ENCODE measurements at places on chromosomes 13 and 19. TPM values are rescaled to one million over a fixed set of nuclear protein-coding genes. Genes with fewer than 3 reads are reported as not detected.

DNA sequence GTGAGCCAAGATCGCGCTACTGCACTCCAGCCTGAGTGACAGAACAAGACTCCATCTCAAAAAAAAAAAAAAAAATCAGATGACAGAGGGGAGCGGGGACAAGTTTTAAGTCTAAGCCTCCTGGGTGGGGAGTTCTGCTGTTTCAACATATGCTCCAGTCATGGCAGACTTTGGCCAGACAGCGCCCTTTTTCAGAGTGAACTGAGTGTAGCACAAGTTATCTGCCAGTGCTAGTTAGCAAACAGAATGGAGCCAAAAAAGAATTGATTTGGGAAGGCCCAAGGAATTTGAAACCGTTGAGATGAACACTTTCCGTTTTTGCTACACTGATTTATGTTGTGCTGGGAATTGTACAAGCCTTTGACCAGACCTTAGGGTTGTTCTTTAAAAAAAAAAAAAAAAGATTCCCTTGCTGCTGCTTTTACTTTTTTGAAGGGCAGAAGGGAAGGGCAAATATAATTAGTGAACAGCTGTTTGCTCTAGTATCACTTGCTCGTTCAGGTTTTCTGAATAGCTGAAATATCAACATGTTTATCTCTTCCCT lies 5.7 kb downstream of the ACTN4 start:
- DNase-seq: no peak

- DNase-seq: no peak
Observed at GRCh38 chr13:114119196-114119595, 13.2 kb downstream of the RASA3 start.

The SIAH3 gene
- not detected for total RNA-seq

DNA sequence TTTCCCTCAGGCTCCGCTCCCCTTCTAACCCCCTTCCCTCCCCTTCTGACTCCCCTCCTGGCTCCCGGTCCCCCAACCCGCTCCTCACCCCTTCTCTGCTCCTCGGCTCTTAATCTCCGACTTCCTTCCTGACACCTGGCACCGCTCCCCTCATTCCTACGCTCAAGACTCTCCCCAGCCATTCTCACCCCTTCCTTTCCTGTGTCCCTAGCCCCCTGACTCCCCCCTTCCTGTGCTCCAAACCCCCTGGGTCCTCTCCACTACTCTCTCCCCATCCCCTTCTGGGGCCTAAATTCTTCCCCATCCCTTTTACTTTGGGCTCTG lies 658 bp downstream of the CLPP start:
- no peak for DNase-seq

- DNase-seq: no peak
Observed at GRCh38 chr13:30049692-30050091, 199.3 kb upstream of the UBL3 start.

DNA sequence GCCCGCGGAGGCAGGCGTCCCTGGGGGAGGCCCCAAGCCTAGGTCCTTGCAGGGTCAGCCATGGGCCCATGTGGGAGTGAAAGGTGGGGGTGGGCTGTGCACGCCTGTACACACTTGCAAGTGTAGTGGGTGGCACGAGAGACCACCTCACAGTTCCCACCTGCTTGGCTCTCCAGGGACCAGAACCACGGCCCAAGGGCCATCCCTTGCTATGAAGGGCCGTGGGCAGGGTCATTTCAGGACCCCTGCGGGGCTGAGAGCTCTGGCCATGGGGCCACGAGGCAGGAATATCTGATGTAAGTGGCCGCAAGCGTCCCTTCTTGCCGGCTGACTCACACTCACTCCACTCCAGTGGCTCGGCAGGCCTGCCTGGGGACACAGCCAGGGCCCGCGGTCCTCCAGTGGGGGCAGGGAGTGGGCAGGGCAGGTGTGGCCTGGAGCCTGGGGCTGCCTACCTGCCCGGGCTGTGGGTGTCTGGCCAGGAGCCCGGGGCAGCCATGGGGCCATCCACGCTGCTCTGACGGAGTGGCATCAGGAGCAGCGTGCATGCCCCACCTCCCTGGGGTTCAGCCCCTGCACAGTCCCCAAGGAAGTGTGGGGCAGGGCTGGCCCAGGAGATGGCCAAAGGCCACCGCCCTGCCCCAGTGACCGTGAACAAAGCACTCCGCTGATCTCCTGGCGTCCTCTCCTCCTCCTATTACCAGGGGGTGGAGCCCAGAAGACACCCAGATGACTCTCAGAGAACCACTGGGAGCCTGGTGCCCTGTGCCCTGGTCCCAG lies 8.6 kb upstream of the MKNK2 start:
- no peak for DNase-seq

- no peak for DNase-seq
Observed at GRCh38 chr19:18764591-18765051, 26.5 kb downstream of the COMP start.

DNA sequence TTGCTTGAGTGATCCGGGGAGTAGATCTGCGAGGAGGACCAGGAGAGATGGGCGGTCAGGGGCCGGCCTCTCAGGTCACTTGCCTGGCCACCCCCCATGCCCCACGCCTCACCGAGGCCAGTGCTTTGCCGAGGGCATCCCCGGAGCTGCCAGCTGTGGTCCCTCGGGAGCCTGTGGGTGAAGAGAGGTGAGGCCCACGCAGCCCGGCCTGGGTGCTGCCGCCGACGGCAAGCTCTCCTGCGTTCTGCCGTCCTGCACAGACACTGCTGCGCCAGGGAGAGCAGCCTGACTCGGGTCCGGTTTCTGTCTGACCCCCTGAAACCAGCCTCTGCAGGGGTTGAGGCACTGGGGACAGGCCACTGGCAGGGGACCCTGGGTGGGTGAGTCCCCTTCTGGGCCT lies 15.8 kb upstream of the UQCR11 start:
- no peak for DNase-seq

GRCh38 chr19:29793116-29793727 lies 18.6 kb upstream of the CCNE1 start:
- DNase-seq: no peak

- no peak for DNase-seq
Observed at GRCh38 chr13:51637852-51638215, 53.6 kb downstream of the WDFY2 start.

The DAND5 gene
- total RNA-seq: not detected

DNA sequence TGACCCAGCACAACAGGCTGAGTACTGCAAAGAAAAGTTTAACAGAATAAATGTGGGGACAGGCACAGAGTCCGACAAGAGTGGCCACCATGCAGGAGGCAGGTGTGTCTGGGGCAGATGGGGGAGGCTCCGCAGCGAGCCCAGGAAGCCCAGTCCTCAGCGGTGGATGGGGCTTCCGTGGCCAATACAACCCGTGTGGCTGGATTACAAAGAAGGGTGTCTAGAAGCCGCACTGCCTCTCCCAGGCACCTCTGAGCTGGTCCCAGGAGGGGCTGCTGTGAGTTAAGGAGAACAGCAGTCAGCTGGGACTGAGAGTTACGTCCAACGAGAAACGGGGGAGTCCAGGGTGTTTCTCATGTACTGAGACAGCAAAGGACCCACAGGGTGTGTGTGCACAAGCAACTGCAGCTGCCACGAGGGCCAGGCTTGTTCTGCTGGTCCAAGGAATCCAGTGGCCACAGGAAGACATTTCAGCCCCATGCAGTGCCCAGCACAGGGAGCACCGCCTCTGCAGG lies 70.2 kb downstream of the SPACA7 start:
- DNase-seq: no peak

DNA sequence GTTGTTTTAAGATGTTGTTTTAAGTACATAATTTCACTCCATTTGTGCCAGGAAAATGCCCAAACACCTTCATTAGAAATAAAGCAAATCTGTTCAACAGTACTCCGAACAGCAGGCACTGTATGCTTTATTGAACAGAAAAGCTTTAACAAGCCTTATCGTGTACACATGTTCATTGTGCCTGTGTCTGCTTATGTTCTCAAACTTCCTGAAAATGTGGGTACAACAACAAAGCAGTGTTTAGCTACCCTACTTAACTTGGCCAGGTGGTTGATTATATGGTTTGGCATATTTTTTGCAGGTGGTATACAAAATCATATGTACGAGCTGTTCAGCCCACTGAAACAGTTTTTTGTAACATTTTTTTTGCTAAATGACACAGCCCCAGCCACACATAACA lies 718.0 kb downstream of the DACH1 start:
- no peak for DNase-seq

The C19orf73 gene
- total RNA-seq: not detected

DNA sequence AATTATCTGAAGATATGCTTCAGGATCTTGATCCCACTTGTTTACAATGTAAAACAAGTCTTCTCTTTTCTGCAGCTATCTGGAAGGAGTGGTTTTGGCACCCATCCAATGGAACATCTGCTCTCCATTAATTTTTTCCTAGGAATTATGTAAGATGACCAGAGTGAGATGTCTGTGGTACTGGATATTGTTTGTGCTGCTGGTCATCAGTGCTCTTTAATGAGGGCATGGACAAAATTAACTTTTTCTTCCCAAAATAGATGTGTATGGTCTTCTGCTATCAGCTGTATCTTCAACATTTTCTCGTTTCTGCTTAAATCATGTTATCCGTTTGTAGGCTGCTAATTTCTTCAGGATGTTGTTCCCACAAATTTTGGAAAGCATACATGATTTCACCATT lies 415.4 kb upstream of the KLHL1 start:
- no peak for DNase-seq

The ARRDC5 gene
- 0.49 TPM for total RNA-seq

- no peak for DNase-seq
Observed at GRCh38 chr13:37960427-37960826, 90.9 kb upstream of the TRPC4 start.

GRCh38 chr13:41995336-41995735 lies 34.4 kb upstream of the VWA8 start:
- no peak for DNase-seq

DNA sequence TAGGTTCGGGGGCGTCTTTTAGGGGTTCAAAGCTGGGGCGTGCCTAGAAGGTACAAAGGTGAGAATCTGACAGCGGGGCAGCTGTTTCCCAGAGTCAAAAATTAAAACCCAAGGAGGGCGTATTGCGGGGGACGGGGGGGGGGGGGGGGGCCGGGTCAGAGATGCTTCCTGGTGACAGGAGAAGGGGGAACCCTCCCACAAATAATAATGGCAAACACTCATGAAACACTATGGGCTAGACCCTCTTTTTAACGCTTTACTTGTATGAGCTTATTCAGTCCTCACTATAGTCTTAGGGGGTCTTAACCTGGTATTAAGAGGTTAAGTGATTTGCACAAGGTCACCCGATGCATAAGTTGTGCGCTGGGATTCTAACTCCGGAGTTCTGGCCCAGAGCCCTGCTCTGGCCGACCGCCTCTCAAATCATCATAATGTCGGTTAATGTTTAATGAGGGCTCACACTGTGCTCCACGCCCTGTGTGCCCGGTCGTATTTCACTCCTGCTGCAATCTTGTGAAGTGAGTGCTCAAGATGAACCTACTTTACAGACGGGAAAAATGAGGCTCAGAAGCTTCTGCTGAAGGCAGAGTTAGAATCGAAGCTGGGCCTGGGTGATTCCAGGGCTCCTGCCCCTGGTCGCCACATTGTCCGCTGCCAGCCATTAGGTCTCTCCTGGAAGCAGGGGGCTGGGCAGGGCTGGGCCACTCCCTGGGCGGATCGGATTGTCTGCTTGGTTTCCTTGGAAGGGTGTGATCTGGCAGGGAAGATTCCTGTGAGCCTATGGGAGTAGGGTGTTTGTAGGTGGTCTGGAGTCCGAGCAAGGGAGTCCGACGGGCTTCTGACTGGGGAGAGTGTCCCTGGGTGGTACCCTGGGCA lies 964 bp downstream of the PAK4 start:
- no peak for DNase-seq

DNA sequence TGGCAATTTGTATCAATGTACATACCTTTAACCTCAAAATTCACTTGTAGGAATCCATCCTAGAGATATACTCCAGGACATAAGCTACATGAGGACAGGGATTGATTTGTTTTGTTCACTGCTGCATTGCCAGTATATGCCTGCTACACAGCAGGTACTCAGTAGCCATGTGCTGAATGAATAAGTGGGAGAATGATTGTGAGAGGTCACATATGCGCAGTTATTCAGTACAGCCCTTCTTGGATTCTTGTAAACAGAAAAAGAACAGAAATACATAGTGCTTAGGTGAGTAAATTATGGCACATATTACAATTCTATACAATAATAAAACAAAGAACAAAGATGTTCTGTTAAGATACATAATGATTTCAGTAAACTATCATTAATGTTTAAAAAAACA lies 133.3 kb downstream of the RNF17 start:
- no peak for DNase-seq

DNA sequence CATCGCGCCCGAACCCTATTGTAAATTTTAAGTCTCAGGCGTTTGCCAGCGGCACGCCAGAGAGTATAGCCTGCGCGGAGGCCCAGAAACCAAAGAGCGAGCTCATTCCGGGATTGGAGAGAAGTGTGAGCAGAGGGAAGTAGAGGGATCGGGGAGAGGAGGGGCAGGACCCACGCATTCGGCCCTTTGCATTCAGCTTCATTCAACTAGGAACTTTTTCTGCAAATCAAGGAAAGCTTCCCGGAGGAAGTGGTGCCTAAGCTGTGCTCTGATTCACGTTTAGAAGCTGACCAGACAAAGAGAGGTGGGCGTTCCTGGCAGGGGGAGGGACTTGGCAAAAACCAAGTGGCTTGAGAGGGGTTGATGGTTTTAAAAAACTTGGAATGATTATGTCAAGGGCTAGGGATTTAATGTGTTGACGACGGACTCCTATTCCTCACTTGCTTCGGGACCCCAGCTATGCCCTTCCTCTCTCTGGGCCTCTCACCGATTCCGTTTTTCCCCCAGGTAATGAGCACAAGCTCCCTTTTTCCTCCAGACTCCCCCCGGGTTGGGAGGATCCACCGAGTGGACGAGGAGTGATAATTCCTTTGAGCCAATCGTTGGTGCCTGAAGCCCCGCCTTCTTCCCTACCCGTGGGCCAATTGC lies 811 bp upstream of the PRMT1 start:
- DNase-seq: no peak

- no peak for DNase-seq
Observed at GRCh38 chr19:2274185-2274711, 7.7 kb downstream of the PEAK3 start.

- no peak for DNase-seq
Observed at GRCh38 chr13:25178070-25178469, 6.0 kb upstream of the AMER2 start.

GRCh38 chr19:13071444-13072187 lies 31.0 kb downstream of the LYL1 start:
- DNase-seq: no peak

DNA sequence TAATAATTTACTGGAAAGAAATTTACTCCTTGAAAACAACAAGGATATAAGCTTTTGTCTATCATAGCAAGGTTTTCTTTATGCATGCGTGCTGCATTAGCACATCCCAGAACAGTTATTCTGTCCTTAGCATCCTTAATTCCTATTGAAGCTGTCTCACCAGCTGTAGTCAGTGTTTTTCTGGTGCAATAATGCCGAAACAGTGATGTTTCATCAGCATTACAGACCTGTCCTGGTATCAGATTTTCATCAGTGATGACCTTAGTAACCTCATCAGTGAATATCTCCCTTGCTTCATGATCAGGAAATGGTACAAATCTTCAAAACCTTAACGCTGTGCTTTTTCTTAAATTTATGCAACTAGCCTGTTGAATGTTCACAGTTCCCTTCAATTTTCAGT lies 264.7 kb upstream of the STARD13 start:
- no peak for DNase-seq

DNA sequence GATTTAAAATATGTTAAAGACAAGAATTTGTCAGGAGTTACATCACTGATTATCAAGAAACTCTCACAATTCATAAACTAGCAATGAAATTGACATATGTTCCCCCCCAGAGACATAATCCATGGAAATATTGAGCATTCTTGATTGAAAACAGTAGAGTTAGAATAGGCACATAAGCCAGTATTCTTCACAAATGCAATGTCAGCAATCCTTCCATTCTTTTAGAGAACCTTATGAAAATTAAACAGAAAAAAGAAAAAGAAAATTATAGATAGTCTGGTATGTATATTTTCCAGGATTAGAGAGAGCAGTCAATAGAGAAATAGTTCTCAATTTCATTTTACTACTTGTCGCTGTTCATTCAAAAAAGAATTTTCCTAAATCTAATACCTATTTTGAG lies 458.4 kb downstream of the EFNB2 start:
- DNase-seq: no peak
